Activated T-helper 2 cell treated with anti-CD3 and anti-CD28 coated beads, Interferon-gamma antibody, Interleukin-2, Interleukin-4, amounts not matched to agents 10 μg/mL and 5 μg/mL and 100 μg/mL, durations not matched to agents 14 hours and 24 hours and 36 hours (primary cell): ENCODE measurements at places on chromosomes 13 and 19. TPM values are rescaled to one million over a fixed set of nuclear protein-coding genes. Genes with fewer than 3 reads are reported as not detected.

B3GNT8 gene
- total RNA-seq, result 0.96 and 0.97 TPM in 2 replicates

SRRM5 gene
- 0.32 and 0.46 TPM in 2 replicates for total RNA-seq

FREM2 gene
- 0.37 and 0.39 TPM in 2 replicates for total RNA-seq

HOMER3 gene
- 3.6 and 4.4 TPM in 2 replicates for total RNA-seq

PLPPR3 gene
- total RNA-seq, result not detected in 2 replicates

KLF5 gene
- 1.3 and 2.0 TPM in 2 replicates for total RNA-seq

CD33 gene
- 14.3 and 17.0 TPM in 2 replicates for total RNA-seq

BICRA gene
- total RNA-seq, result 12.0 and 12.2 TPM in 2 replicates

COMP gene
- not detected in 2 replicates for total RNA-seq

USHBP1 gene
- total RNA-seq, result 0.07 TPM in 1 of 2 replicates, not detected in the other

SMIM24 gene
- total RNA-seq, result 0.51 and 0.84 TPM in 2 replicates

SOHLH2 gene
- total RNA-seq, result not detected in 2 replicates

MADCAM1 gene
- 0.18 and 0.21 TPM in 2 replicates for total RNA-seq

CACNG6 gene
- total RNA-seq, result not detected in 2 replicates

ACTMAP gene
- 13.2 and 14.2 TPM in 2 replicates for total RNA-seq

NTN5 gene
- 0.46 and 0.55 TPM in 2 replicates for total RNA-seq

FBXL3 gene
- 38.2 and 44.4 TPM in 2 replicates for total RNA-seq

ZNF439 gene
- total RNA-seq, result 4.3 and 5.1 TPM in 2 replicates

PEAK3 gene
- 0.11 and 0.18 TPM in 2 replicates for total RNA-seq

RGL3 gene
- total RNA-seq, result not detected in 2 replicates

S1PR4 gene
- 48.5 and 48.9 TPM in 2 replicates for total RNA-seq

SIGLEC8 gene
- 0.07 and 0.18 TPM in 2 replicates for total RNA-seq
